ENCODE measurements at places on chromosomes 12 and 14.

DNA sequence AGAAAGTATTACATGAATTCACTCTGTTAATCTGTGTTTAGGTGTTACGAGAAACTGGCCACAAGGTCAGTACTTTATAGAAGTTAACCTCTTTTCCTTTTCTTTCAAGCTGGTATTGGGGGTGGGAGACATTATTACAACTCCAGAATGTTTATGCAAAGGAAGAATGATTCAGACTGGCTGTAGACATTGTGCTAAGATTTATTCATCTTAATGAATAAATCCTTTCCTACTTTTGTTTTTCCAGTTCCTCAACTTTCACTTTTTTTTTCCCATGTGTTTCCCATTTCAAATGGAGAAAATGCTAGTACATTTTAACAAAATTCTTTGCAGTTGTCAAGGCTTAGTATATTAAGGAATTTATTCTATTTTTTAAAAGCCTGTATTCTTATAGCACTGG is 1.3 kb downstream of the OTOGL start:
- DNase-seq: no peak

DNA sequence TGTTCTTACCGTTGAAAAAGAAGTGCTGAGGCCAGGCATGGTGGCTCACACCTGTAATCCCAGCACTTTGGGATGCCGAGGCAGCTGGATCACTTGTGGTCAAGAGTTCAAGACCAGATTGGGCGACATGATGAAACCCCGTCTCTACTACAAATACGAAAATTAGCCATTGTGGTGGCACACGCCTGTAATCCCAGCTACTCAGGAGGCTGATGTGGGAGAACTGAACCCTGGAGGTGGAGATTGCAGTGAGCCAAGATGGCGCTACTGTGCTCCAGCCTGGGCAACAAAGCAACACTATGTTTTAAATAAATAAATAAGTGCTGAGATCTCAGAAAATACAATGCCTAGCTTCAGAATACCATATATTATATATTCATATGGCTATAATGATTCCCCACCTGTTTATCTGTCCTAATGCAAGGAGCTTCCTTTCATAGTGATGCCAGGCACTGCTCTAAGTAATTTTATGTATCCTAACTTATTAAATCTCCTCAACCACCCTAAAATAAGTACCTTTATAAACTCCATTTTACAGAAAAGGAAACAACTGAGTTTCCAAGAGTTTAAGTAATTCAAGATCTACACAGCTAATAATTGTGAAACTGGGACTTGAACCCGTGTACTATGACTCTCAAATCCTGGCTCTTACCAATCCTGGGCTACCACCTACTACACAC is 7.3 kb downstream of the PHLDA1 start:
- no peak for DNase-seq

DNA sequence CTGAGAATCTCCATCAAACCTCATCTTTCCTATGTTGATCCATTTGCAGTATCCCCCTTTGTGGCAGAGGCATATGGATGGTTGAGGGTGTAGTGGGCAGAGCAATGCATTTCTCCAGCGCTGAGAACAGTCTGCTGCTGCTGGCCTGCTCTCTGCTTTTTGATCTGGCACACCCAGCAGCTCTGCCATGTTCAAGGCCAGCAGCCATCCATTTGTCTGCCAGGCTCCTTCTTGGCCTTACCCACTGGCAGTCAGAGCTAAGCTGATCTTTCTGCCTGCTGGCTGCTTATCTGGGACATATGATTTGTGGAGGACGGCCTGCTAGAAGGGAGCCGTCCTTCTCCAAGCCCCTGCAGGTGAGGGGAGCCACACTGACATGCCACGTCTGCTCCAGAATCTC is 17.0 kb downstream of the NPC2 start:
- no peak for DNase-seq

DNA sequence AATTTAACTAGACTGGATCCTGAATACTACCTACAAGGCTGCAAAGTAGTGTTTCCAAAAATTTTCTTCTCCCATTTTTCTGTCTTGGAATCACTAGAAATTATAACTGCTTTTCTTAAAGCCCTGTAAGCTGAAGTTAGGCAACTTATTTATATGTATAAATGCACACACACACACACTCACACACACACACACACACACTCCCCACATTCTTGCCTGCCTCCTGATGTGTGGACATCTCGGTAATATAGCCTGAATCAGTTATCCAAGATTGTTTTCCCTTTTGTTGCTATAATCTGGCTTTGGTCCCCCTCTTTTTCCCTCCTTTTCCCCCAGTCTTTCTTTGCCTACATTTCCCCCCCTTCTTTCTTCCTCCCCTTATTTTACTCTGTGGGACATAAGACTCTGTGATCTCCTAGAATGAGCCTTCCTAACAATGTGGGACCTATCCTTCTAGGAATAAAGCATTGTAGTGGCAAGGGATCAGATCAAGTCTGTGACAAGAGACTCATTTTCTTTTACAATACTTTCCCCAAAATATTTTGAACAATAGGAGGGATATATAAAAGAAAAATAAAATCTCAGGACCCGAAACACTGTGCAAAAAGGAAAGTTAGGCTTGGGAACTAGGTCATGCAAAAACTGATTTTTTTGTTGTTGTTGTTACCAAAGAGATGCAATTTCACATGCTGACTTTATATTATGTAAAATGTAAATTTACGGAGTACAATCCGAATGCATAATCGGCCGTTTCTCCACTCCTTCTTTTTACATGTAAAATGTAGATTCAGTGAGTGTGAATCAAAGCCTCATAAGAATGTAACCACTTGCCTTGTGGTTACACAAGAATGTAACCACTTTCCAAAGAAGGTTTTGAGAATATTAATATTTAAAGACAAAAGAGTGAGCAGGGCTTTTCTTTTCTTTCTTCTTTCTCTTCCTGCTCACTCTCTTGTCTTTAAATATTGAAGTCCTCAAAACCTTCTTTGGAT is 26.3 kb upstream of the CD69 start:
- DNase-seq: no peak

- DNase-seq: no peak
Measured at GRCh38 chr12:88400302-88400701, 180.0 kb downstream of the KITLG start.

DNA sequence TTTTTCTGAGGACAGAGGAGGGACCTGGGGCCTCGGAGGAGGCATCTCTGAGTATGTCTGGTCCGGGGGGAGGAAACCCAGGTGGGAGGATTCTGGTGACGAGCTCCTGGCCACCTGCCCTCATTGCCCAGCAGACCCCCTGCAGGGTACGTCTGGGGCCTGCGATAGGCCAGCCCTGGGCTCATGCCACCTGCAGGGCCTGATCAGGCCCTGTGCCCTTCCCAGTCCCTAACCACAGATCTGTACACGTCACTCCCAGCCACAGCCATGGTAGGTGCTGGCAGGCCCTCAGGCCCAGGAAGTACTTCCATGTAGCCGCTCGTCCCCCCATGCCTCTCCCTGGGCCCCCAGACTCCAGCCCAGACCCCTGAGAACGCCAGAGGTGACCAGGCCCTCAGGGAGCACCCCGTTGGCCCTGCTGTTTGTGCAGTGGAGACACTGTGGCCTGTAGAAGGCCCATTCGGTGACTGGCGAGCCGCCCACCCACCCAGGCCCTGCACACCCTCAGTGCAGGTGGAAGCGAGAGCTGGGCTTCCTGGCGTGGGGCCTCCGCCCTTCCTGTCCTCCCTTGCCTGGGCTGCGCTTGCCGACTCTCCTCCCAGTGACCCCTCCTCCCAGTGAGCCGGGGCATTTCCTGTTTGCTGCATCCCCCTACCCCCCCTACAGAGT is 5.7 kb downstream of the INF2 start:
- DNase-seq: no peak

DNA sequence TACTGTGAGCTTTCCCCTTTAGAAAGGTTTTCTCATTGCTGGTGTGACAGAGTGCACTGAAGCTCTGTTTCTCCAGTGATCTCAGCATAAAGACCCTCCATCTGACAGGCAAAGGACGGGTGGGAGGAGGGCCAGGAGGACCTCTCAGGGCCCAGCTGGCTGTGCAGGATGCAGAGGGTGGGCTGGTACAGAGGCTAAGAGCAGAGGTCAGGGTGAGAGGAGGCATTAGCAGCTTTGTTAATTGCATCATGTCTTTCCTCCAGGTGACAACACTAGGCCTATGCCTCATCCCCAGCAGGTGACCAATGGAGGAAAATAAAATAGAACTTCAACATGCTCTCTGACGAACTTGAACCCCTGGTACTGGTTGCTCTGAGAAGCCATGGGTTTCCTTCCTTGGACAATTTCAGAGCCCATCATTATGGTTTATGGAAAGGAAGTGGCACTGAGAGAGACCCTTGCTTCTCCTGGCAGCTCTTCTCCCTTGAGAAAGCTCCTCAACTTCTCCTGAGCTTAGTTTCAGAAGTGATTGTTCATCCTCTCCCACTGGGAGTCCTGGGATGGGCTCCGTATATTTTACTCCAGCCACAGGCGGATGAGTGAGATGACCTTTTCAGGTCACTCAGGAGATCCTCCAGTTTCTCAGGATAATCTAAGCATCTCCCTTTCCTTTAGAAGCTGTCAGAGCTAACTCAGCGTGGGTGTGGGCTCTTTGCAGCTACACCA is 45.8 kb upstream of the ATP23 start:
- DNase-seq: no peak

DNA sequence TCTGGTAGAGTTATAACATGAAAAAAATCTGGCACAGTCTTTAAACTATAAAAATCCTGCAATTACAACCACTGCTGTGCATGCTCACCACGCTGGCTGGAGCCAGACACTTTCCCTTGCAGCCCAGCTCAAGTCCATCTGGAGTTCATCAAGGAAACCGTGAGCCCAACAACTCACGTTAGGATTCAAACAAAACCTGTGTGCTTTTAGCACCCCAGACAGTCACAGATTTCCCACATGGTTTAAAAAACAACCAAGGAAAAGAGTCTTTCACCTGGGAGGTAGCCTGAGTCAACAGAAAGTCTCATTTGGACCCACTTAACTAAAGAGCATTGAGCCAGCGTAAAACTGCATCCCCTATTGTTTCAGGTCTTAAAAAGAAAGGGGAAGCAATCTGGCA is 4.7 kb downstream of the LRIG3 start:
- no peak for DNase-seq

DNA sequence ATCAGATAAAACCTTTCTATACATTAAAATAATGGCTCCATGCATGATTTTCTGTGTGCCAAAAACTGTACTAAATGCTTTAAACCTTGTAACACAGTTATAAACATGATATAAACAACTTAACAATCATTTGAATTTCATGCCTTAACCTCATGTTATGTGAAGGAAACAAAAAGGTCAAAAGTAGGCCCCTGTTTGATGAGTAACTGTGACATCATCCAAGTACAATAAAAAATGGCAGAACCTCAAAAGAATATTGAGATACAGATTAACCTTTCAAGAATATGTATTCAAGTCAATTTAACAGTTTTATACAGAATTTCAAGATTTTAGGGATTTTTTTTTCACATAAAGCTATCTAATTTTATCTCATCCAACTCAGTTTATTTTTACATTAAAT is 310.7 kb upstream of the DCN start:
- DNase-seq: no peak

DNA sequence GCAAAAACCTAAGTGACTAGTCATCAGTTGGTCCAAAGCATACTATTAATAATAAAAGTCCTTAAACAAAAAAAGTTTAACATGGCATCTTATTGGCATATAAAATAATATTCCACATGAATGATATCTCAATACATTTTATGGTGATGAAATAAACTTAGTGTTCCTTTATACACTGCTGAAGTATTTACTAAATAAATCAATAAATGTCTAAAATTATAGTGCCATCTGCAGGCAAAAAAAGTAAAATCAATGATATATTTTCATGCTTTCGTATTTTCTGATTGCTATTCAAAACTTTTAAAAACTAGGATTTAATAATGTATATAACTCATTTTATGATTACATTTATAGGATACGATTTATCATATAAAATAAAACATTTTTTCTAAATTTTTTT is 30.5 kb downstream of the PUS7L start:
- peak; percentile 28 for DNase-seq

DNA sequence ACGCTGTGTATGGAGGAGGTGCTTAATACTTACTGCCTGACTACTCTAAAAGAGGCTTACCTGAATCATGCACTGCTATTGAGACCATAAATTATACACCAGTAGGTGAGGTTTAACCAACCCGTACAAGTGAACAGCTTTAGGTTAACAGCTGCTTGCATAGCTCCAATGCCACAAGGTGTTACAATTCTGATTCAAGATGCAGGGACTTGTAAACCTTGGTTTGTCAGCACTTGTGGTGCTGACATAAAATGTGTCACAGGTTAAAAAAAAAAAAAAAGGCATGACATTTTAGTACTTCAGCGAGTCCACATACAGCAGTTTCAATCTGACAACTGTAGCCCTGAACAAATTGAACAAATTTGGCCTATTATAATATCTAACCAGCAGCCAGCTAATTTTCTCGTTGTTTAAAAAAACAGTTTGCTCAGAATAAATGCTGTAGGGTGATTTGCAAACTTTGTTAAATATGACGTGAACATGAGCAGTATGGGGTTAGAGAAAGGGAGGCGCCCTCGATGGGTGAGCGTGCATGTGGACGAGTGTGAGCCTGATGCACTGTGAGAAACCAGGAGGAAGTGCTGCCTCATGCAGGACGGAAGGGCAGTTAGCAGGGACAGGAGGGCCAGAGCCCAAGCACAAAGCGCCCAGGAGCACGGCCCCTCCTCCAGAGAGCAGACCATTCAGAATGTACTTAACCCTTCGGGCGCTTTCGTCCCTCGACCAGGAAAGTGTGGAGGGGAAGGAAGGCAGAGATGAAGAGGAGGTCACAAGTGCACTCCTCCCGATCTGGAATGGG is 44.7 kb downstream of the TCHP start:
- DNase-seq: no peak

DNA sequence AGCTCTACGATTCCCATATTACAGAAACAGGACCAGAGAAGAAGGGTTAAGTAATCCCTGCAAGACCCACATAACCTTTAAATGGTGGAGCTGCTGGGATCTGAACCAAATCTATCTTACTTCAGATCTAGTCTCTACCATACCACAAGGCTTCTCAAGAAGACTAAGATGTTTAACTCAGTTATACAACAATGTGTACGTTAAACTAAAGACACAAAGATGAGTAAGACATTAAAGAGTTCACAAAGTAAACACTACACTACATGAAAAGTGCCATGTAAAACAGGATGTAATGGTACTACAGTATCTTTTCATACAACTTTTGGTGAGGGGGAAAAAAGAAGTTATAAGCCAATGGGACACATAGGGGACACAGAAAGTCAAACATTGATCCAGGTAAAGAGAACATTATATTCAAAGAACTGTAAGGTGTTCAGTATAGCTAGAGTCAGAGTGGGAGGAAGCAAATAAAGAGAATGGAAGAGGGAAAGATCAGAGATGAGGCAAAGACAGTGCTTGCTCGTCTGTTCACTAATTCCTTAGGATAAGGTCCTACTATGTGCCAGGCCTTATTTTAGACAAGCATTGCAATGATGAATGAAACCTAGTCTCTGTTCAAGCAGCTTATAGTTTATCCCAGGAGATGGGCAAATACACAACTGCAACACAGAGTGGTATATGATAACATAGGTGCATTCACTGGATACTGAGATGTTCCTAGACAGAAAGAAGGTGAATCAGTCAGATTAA is 7.7 kb downstream of the TMED10 start:
- no peak for DNase-seq

- no peak for DNase-seq
Measured at GRCh38 chr12:2765608-2766007, 29.2 kb upstream of the FKBP4 start.

GRCh38 chr14:72801381-72801812 is 92.5 kb downstream of the DPF3 start:
- peak; percentile 8 for DNase-seq

Measured in RKO (cell line).